H54 (cell line): ENCODE measurements at places on chromosomes 16 and 17.

- DNase-seq, result no peak
Observed at GRCh38 chr16:11354733-11355574, 9.7 kb downstream of the RMI2 start.

DNA sequence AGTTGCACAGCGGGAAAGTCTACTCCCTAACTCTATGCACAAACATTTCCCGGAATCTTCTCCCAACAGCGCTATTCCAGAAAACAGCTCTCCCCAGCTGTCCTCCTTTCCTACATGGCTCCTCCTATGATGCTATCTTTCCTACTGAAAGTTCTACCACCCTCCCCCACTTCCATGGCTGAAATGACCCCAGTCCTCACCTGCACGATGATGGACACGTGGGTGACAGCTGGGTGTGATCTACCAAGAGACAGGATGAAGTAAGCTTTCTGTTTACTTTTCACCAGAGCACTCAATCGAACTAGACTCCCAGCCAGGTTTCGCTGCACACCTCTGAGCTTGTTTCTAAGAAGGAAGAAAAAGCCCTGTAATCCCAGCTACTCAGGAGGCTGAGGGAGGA, 10.7 kb downstream of the CTC1 start:
- DNase-seq, result no peak

DNA sequence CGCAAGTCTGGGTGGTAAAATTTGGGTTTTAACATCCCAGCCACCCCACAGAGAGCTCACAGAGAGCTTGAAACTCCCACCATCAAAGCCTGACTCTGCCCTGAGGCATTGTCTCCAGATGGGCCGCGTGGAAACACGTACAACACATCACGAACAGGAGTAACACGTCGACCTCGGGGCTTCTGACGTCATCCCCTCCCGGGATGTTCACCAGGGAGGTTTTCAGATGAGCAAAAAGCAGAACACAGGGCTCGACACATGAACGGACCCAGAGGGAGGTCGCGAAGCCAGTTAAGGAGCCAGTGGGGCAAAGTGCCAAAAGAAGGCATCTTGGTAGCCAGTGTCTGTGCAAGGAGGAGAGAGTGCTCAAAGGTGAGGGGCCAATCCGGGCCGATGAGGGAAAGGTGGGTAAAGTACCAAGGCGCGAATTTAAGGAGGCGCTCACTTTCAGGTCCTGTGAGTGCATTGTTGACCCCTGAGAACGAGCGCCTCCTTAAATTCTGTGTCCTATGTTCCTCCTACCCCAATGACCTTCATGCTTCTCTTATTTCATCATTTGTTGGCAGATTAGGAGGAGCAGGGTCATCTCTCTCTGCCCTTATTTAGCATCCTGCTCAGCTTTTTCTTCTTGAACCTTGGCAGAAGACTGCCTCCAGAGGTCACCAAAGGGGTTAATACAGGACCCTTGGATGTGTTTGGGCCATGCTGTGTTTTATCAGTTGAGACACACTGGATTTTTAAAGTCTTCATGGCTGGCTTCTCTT, 5.6 kb downstream of the RCVRN start:
- DNase-seq, result no peak

GRCh38 chr16:67718668-67719047, 458 bp downstream of the GFOD2 start:
- DNase-seq, result no peak

DNA sequence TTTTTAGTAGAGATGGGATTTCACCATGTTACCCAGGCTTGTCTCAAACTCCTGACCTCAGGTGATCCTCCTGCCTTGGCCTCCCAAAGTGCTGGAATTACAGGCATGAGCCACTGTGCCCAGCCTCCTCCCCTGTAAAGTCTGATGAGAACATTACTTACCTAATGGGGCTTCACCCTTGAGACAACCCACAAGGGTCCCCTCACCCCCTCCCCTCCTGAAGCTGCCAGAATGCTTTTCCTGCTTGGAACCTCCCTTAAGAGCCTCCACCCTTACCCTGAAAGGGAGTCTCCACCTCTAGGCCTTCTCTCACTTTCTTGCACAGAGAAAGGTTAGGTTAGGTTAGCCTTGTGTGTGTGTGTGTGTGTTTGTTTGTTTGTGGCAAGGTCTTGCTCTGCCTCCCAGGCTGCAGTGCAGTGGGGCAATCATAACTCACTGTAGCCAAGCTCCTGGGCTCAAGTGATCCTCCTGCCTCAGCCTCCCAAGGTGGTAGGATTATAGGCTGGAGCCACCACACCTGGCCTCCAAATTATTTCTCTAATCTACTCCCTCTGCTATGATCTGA, 8.9 kb downstream of the SLC5A11 start:
- no peak for DNase-seq

DNA sequence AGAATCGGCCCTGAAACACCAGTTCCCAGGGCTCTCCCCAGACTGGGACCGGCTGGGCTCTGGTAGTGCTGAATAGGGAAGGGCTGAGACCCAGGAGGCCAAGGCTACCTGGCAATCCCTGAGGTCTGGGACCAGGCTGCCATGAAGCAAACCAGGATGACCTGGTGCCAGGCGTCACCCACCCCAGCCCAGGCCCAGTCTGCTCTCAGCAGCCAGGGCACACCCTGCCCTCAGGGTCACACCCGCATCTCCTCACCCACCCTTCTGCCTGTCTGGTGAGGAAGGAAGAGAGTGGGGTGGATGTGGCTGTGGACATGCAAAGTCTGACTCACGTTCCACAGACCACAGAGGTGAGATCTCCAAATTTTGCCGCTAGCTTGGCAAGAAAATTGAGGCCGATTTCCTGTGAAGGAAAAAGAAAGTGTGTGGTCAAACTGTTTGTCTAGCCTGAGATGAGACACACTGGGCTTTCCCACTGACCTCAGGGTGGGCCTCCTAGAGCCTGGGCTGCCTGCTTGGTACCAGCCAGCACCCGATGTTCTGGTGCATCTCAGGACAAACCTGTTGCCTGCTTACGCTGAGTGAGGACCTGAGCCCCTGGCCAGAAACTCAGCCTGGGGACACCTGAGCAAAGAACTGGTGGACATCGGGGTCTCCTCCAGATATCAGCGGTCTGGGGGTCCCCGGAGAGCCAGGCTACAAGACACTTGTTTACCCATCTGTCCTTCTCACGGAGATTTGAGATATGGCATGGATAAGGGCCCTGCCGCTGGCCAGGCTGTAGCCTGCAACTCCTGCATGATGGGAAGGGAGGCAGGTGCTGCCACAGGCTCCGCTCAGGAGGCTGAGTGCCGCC, 6.3 kb upstream of the RAB37 start:
- no peak for DNase-seq

DNA sequence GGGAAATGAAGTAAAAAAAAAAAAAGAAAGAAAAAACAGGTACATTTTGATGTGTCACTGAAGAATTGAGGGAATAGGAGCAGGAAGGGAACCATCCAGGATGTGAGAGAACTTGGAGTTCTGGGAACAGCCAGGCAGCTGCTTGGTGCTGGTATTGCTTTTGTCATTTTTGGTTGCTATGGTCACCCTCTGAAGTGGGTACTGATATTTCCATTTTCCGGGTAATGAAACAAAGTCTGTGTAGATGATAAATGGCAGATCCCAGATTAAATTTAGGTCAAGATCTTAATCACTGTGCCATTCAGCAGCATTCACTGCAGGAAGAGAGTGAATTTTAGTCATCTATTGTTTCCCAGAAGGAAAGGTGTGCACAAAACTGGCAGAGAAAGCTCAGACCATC, 93.6 kb downstream of the ABCA8 start:
- no peak for DNase-seq

- DNase-seq, result no peak
Observed at GRCh38 chr16:84916850-84917249, 94.5 kb downstream of the ZDHHC7 start.
